ENCODE measurements at places on chromosomes 7 and 10.

DNA sequence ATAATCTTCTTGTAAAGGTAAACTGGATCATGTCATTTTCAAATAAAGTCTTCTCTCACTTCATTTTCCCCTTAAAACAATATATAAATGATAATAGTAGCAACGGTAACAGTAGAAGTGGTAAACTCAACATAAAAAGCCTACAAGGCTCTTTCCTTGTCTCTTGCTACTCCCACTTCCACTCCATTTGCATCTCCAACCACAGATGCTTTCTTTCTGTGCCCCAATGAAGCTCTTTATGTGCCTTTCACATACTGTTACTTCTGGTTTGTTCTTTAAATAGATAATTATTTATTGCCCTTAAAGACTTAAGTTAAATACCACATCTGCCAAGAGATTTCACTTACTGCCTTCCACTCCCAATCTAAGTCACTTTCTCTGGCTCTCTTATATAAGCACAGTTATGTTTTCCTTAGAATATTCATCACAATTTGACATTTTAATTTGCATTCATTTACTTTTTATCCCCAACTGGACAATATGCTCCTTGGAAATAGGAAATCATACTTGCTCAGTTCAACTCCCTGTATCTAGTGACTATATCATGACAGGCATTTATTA lies 149.9 kb downstream of the CRPPA start:
- H3K4me3 ChIP-seq, result no peak overlapping the region
- no peak overlapping the region for H3K27ac ChIP-seq
- H3K36me3 ChIP-seq, result no peaks in the 10 kb centered on the region
- DNase-seq, result no peak
- no peaks in the 10 kb centered on the region for H3K4me1 ChIP-seq
- H3K27me3 ChIP-seq, result no peaks in the 10 kb centered on the region

- H3K4me3 ChIP-seq, result no peak overlapping the region
- H3K27ac ChIP-seq, result peak overlapping the region; percentile 91
Observed at GRCh38 chr10:103916254-103916653, 1.7 kb downstream of the STN1 start.

- H3K36me3 ChIP-seq, result no peaks in the 10 kb centered on the region
- H3K27me3 ChIP-seq, result no peaks in the 10 kb centered on the region
- DNase-seq, result no peak
- H3K27ac ChIP-seq, result no peak overlapping the region
Observed at GRCh38 chr7:5497295-5498103, 73.9 kb upstream of the TNRC18 start.

DNA sequence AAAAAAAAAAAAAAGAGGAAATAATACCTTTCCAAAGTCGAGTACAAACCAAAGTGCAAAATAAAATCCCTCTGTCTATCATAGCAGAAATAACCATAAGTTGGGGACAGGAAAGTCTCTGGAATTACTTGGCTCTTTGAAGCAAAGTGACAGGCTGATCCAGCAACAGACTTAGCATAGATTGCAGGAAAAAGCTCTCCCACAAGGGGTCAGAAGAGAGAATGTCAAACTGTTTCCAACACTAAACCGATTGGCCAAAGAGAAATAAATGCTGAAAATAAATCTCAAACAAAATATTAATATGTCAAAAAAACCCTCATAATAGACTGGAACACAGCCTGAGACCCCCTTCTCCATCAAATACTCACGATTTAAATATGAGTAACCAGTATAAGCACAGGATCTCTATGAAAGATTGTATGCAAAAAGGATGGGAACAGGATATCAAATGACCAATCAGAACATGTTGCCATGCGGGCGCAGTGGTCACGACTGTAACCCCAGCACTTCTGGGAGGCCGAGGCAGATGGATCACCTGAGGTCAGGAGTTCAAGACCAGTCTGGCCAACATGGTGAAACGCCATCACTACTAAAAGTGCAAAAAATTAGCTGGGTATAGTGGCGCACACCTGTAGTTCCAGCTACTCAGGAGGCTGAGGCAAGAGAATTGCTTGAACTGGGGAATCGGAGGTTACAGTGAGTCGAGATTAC lies 1000.7 kb upstream of the LRRN3 start:
- no peaks in the 10 kb centered on the region for H3K4me1 ChIP-seq
- H3K4me3 ChIP-seq, result no peak overlapping the region
- H3K27me3 ChIP-seq, result no peaks in the 10 kb centered on the region
- no peak overlapping the region for H3K27ac ChIP-seq
- DNase-seq, result no peak
- no peaks in the 10 kb centered on the region for H3K36me3 ChIP-seq

GRCh38 chr10:4947635-4948596 lies 15.3 kb upstream of the AKR1C1 start:
- H3K4me3 ChIP-seq, result no peak overlapping the region
- H3K27ac ChIP-seq, result peak overlapping the region; percentile 58
- no peaks in the 10 kb centered on the region for H3K27me3 ChIP-seq
- no peaks in the 10 kb centered on the region for H3K36me3 ChIP-seq
- peak; percentile 69 for DNase-seq
- peaks cover 23% of the 10 kb centered on the region for H3K4me1 ChIP-seq

DNA sequence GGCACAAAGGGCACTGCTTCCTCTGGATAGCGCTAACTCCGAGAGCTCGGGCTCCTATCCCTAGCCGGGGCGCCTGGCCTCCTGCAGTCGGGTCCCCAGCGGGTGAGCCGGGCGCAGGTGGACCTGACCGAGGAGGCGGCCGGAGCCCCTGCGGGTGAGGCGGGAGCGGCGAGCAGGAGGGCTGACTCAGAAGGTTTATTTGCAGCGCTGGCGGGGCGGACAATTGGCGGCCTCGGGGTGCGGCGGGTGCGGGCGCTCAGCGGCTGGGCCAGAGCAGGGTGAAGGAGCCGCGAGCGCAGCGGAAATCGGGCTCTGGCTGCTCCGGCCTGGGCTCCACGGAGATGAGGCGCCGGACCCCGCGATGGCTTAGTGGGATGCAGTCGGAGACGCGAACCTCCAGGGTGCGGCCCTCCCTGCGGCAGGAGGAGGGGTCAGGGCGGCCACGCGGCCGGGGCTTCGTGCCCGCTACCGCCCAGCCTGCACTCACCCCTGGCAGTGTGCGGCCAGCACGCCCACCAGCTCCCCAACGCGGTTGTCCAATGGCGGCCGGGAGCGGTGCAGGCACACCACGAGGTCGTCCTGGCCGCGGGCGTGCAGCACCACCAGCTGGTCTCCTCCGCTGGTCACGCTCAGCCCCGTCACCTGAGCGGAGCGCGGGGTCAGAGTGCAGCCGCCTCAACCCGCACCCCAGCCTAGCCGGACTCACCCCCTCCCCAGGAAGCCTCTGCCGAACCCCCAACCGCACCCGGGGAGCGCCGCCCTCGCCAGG lies 16.1 kb downstream of the MYO1G start:
- no peaks in the 10 kb centered on the region for H3K36me3 ChIP-seq
- H3K4me3 ChIP-seq, result peak overlapping the region; percentile 30
- H3K27ac ChIP-seq, result no peak overlapping the region
- H3K27me3 ChIP-seq, result peaks cover 6% of the 10 kb centered on the region

- H3K27ac ChIP-seq, result no peak overlapping the region
- H3K27me3 ChIP-seq, result no peaks in the 10 kb centered on the region
- H3K36me3 ChIP-seq, result no peaks in the 10 kb centered on the region
Observed at GRCh38 chr10:78597796-78598555, 470.8 kb upstream of the ZMIZ1 start.

DNA sequence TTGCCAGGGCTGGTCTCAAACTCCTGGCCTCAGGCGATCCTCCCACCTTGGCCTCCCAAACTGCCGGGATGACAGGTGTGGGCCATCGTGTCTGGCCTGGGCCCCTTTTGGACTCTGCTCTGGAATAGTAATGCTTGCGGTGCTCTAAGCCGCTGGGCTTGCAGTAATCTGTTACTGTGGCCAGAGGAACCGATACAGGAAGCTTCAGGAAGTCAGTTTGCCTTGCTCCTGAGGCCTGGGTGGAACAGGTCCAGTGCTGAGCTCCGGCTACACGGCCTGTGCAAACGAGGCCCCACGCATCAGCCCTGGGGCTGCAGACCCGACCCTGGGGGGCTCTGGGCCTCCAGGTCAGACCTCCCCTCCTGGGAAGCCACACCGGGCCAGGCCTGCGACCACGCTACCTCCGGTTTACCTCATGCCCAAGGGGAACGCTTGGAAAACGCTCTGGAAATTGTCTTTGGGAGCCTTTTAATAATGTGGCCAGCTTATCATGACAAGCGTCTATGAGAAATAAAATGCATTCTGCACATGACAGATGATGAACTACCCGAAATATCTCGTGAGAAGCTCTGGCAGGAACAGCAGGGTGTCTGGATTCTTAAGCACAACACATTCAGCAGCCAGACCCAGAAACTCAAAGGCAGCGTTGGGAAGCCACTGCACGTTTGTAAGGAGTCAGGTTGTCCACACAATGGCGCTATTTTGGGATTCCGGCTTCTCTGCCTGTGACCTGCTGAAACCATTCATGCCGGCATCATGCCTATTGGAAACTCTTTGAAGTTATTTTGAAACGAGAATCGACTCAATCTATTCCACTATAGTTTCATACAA lies 10.1 kb upstream of the ADAP1 start:
- DNase-seq, result no peak
- H3K4me3 ChIP-seq, result no peak overlapping the region
- H3K4me1 ChIP-seq, result peaks cover 50% of the 10 kb centered on the region
- H3K27ac ChIP-seq, result peak overlapping the region; percentile 34

DNA sequence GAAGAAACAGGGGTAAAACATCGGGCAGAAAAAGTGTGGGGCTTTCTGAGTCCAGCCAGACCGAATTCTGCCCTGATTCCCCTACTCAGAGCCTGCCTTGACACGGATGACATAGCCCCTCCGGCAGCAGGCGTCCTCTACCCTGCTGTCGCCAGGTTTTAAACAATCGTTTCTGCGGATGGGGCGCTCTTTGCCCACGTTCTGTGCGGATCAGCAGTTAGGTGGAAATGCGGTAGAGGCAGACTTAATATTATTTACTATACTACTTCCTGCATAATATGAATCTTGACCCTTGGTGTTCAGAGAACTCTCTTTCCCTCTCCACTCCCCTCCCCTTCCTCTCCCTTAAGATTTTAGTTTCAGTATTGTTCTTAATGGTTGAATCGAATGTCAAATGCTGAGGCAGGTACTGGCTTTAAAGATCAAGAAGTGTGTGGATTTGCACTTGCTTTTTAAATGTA lies 2.4 kb downstream of the GATA3 start:
- peaks cover 26% of the 10 kb centered on the region for H3K4me1 ChIP-seq
- H3K27me3 ChIP-seq, result peaks cover 100% of the 10 kb centered on the region
- H3K36me3 ChIP-seq, result no peaks in the 10 kb centered on the region
- no peak for DNase-seq
- no peak overlapping the region for H3K27ac ChIP-seq

Measured in tibial nerve (tissue), 4 donors.